GM10248 (cell line): ENCODE measurements at places on chromosomes 6 and 20.

DNA sequence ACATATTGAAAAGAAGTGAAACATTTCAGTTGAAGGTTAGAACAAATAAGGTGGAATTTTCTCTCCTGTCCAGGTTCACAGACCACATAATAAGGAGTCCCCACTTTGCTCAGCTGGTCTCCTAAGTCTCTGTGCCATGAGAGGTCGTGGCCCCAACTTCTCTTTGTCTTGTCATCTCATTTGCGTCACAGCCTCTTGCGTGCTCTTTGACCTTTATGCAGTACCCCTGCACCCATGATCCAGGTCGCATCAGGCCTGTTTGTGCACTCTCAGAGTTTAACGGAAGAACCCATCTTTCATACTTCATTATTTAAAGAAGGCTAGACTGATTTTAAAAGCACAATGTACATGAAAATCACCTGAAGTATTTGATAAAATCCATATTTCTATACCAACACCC lies 110.4 kb upstream of the BMP2 start:
- no peak for DNase-seq

DNA sequence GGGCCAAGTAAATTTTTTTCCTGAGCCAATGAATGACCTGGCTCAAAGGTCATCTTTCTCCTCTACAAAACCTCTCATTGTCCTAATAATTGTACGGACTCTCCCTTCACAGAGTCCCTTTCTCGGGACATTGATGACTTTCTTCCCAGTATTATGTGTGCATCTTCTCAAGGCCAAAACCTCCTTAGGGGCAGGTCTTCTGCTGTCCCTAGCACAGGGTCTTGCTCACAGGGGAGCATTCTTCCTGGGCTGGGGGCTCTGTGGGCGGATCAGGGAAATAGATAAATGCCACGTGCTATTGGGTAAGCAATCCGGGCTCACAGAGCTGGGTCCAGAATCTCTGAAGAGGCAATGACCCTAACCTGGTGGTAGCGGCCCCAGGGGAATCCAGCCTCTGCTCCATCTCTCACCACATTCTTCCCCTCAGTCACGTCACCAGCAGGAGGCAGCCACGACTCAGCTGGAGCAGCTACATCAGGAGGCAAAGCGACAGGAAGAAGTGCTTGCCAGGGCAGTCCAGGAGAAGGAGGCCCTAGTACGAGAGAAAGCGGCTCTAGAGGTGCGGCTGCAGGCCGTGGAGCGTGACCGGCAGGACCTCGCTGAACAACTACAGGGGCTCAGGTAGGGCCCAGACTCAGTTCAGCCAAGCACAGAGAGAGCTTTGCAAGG lies 23.5 kb downstream of the CEP250 start:
- no peak for DNase-seq

GRCh38 chr6:14545496-14545895 lies 427.9 kb downstream of the CD83 start:
- no peak for DNase-seq

DNA sequence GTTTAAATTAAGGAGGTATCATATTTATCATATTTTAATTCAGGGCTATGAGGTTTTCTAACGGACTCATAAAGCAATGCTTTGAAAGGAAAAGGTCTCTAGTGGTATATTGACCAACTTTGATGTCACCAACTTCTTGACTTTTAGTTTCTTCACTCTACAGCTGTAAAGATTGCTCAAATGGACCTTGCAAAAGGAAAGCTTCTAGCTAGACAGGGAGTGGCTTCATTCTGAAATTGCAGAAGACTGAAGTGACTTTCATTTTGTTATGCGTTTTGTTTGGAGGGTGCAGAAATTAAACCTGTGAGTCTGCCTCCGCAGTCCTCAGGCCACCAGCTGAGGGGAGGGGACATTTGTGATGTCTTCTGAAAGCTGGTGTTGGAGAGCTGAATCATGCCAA lies 95.7 kb downstream of the SLC24A3 start:
- DNase-seq, result no peak

DNA sequence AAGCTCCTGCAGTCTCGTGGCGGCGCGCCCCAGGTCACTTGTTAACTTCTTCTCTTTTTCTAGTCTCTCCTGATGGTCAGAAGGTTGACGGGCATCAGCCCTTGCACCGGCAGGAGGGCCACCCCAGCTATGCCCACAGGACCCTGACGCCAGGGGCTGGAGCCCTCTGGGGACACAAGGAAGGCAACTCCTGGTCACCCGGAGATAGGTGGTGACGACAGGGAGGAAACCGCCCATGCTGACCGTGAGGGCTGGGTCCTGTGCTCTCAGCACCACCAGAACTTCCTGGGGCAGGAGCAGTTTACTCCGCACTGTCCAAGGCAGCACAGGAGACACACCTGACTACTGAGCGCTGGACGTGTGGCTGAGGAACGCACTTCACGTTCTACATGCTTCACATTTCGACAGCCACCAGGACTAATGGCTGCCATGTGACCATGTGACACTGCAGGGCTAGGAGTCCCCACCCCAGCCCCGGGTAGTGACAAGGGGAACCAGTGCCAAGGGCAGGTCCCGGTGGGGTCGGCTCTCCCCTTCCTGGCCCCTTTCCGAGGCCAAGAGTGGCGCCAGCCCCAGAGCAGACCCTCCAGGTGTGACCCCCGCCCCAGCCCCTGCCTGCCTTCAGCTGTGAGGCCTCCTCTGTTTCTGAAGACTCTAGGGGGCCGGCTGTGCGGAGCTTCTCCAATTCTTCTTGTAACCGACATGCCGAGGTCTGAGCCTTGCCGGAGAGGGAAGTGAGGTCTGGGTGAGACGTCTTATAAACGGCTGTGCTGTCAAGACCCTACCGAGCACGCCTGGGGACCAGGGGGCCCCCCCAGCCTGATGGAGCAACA lies 45.2 kb downstream of the DSTN start:
- DNase-seq, result peak; percentile 10

- no peak for DNase-seq
Observed at GRCh38 chr20:15333170-15333569, 995.8 kb upstream of the FLRT3 start.

GRCh38 chr6:142413111-142413510 lies 111.3 kb downstream of the ADGRG6 start:
- no peak for DNase-seq

GRCh38 chr20:20864351-20865096 lies 152.1 kb upstream of the RALGAPA2 start:
- DNase-seq, result no peak

GRCh38 chr20:54620611-54621010 lies 145.2 kb downstream of the DOK5 start:
- no peak for DNase-seq

GRCh38 chr20:34904202-34904621 lies 27.8 kb downstream of the ACSS2 start:
- peak; percentile 59 for DNase-seq

GRCh38 chr6:40535819-40536380 lies 51.3 kb downstream of the LRFN2 start:
- no peak for DNase-seq

DNA sequence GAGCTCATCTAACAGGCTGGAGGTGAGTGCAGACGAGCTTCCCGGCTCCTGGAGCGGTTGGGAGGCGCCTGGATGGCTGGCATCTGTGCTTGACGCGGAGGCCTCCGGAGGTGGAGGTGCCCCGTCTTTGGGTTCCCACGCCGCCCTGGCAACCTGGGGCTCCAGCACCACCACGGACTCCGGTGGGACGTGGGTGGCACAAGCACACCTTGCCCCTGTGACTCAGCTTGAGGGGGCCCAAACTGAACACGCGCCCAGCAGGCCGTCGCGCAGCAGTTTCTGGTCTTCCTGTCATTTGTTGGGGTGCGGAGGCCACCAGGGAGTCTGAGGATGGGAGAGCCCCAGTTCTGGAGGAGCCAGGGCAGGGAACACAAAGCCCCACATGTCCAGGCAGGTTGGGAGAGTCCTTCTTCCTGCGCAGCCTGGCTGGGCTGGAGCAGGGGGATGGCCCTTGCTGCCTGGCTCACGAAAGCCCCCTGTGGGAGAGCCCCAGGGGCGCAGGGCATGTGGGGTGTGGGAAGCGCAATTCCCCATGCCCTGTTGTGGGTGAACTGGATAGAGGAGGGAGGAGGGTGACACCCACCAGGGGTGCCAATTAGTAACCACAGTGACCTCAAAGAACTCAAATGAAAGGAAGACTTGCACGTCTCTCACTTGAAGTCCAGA lies 1378.6 kb upstream of the DEFB115 start:
- no peak for DNase-seq

- no peak for DNase-seq
Observed at GRCh38 chr20:63972312-63973159, 2.8 kb upstream of the ZNF512B start.

- no peak for DNase-seq
Observed at GRCh38 chr6:153140299-153140698, 9.2 kb upstream of the RGS17 start.

GRCh38 chr6:126086560-126086959 lies 100.2 kb downstream of the TRMT11 start:
- DNase-seq, result no peak

GRCh38 chr20:50569864-50570836 lies 60.0 kb downstream of the PTPN1 start:
- DNase-seq, result peak; percentile 79

DNA sequence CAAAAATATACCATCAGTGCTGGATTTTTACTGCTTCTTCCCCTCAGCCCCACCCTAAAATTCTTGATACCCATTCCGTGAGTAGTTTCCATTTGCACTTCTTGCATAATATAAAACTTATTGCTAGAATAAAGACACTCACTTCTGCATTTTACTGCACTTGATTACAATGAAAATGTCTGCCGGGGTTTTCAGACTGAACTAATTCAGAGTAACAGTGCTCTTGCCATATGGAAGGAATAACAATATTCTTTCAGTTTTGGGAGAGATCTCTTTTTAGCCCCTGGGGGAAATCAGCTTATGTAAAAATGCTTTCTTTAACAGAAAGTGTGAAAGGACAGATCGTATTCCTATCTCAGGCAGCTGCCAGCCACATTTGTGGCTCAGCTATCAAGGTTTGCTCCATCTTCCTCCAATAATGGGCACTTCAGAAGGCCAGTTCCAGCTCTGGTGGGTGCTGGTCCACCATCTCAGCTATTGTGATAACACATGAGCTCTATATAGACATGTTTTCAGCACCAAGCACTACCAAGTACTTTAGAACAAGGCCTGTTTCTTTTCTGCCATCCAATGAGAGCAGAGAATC lies 8.9 kb downstream of the SMLR1 start:
- DNase-seq, result no peak

GRCh38 chr6:72760114-72760793 lies 138.4 kb downstream of the KCNQ5 start:
- no peak for DNase-seq

GRCh38 chr6:3795836-3796718 lies 44.6 kb upstream of the PXDC1 start:
- no peak for DNase-seq

DNA sequence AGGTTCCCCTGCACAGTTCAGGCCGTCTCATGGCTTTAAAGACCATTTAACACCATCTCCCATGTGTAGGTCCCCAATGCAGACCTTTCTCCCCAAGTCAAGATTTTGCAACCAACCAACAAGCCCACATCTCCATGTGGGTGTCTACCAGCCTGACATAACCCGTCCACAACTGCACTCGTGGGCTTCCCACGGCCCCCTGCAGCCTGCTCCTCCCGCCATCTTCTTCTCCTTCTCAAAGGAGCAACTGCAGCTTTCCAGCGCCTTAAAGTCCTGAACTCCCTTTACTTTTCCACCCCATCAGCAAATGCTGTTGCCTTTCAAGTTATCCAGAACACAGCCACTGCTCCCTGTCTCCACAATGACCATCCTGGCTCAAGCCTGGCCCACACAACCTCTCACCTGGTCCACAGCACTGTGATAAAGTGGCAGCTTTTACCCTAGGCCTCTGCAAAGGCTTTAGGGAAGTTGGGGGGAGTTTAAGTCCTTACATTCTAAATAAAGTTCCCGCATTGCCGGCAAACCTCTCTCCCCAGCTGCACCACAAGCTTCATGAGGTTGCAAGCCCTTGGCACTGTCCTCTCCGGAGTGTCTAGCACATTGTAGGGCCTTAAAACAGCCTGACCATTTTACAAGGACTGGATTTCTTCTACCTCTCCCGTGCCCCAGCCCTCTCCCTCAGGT lies 140.5 kb downstream of the PREX1 start:
- DNase-seq, result no peak

GRCh38 chr20:32332614-32333013 lies 25.5 kb upstream of the ASXL1 start:
- no peak for DNase-seq
